Naive thymus-derived CD4-positive, alpha-beta T cell (primary cell): ENCODE measurements at places on chromosomes 11 and 22. TPM values are rescaled to one million over a fixed set of nuclear protein-coding genes. Genes with fewer than 3 reads are reported as not detected.
A peak's percentile ranks its signal among the peaks of the same experiment; 100 is the strongest.

- no peak overlapping the region for H3K4me3 ChIP-seq
- peaks cover 57% of the 10 kb centered on the region for H3K4me1 ChIP-seq
- DNase-seq: no peak
- no peaks in the 10 kb centered on the region for H3K36me3 ChIP-seq
- peak overlapping the region; percentile 39 for H3K27ac ChIP-seq
Observed at GRCh38 chr22:39176714-39177455, 24.4 kb upstream of the CBX7 start.

- no peaks in the 10 kb centered on the region for H3K36me3 ChIP-seq
- H3K27me3 ChIP-seq: no peaks in the 10 kb centered on the region
- H3K27ac ChIP-seq: no peak overlapping the region
- no peak overlapping the region for H3K4me3 ChIP-seq
- no peaks in the 10 kb centered on the region for H3K4me1 ChIP-seq
Observed at GRCh38 chr11:130738611-130739010, 177.7 kb downstream of the SNX19 start.

- H3K4me1 ChIP-seq: no peaks in the 10 kb centered on the region
- no peak overlapping the region for H3K27ac ChIP-seq
- DNase-seq: no peak
- H3K4me3 ChIP-seq: no peak overlapping the region
Observed at GRCh38 chr11:30653606-30654005, 67.5 kb upstream of the MPPED2 start.

DNA sequence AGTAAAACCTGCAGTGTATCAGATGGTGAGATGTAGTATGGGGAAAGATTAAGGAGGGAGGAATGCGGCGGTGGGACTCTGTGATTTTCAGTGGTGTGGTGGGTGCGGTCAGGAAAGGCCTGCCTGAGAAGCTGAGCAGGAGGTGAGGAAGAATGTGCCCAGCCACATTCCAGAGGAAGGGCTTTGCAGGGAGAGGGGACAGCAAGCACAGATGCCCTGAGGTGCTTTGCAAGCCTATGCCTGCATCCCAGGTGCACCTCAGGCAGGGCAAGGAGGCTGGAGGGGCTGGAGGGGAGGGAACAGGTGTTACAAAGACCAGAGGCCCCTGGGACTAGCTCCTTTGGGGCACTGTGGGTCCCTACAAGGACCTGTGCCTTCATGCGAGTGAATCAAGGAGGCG, 42.1 kb downstream of the MYO7A start:
- no peaks in the 10 kb centered on the region for H3K36me3 ChIP-seq
- no peak overlapping the region for H3K4me3 ChIP-seq
- no peaks in the 10 kb centered on the region for H3K27me3 ChIP-seq

MYO18B gene
- total RNA-seq: 0.50 TPM

OR5A1 gene
- not detected for total RNA-seq

DNA sequence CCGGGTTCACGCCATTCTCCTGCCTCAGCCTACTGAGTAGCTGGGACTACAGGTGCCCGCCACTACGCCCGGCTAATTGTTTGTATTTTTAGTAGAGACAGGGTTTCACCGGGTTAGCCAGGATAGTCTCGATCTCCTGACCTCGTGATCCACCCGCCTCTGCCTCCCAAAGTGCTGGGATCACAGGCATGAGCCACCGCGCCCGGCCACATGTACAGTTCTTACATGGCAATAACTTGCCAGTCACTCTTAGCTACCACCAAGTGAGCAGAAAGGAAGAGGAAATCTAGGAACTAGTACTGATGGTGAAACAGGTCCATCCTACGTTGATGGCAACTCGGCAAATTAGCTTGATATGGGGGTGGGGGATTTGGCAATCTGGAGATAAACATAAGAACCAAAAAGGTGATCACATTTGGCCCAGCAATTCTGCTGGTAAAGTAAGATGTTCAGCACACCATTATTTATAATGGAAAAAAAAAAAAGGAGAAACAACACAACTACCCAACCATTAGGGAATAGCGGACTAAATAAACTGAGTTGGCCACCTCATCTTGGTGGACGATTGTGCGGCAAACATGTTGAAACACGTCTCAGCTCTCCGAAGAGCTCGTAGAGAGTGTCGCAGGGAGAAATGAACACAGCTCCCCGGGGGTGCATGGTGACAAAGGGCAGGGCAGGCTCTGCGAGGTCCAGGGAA, 5.3 kb downstream of the NLRP6 start:
- peaks cover 26% of the 10 kb centered on the region for H3K4me1 ChIP-seq
- H3K27ac ChIP-seq: no peak overlapping the region
- peak; percentile 19 for DNase-seq
- peaks cover 11% of the 10 kb centered on the region for H3K36me3 ChIP-seq

DNA sequence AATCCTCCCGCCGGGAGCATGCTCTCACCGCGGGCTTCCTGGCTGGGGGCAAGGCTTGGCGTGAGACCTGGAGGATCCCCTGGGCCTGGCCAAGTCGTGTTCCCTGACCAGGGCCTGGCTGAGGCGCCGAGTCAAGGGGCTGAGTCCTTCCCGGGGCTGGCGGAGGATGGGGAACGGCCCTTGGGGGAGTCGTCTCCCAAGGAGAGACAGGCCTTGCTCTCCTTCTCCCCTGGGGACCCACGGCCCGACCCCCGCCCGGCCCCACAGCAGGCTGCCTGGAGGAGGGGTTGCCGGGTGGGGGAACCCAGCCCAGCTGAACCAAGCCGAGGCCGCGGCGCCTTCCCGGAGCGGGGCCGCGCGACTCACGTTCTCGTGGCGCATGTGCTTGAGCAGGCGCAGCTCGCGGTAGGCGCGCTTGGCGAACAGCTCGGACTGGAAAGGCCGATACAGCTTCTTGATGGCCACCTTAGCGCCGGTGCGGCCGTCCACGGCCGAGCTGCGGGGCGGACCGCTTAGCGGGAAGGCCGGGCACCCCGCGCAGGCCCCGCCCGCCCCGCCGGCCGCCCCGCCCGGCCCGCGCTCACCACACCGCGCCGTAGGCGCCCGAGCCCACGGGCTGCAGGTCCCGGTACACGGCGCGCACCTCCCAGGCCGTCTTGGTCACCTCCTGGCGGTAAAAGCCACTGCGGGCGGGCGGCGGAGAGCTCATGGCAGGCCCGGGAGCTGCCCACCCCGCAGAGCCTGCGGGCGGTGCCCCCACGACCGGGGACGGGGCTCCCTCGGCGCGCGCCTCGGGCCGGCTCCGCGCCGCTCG, 475 bp downstream of the MAPK12 start:
- H3K4me1 ChIP-seq: no peaks in the 10 kb centered on the region
- H3K27ac ChIP-seq: no peak overlapping the region
- H3K36me3 ChIP-seq: no peaks in the 10 kb centered on the region
- H3K27me3 ChIP-seq: peaks cover 4% of the 10 kb centered on the region
- no peak overlapping the region for H3K4me3 ChIP-seq

TIGD3 gene
- 1.6 TPM for total RNA-seq

TMA7B gene
- total RNA-seq: 11.5 TPM

- H3K36me3 ChIP-seq: no peaks in the 10 kb centered on the region
- H3K27me3 ChIP-seq: peaks cover 4% of the 10 kb centered on the region
- no peaks in the 10 kb centered on the region for H3K4me1 ChIP-seq
- no peak for DNase-seq
- H3K4me3 ChIP-seq: no peak overlapping the region
Observed at GRCh38 chr22:37433786-37434185, 6.5 kb upstream of the ELFN2 start.

FKBP2 gene
- total RNA-seq: 46.6 and 53.3 TPM in 2 replicates

- no peaks in the 10 kb centered on the region for H3K36me3 ChIP-seq
- no peak overlapping the region for H3K4me3 ChIP-seq
- H3K27me3 ChIP-seq: no peaks in the 10 kb centered on the region
- no peak overlapping the region for H3K27ac ChIP-seq
- no peak for DNase-seq
Observed at GRCh38 chr11:8220261-8221045, 43.2 kb downstream of the LMO1 start.

OR52B4 gene
- not detected for total RNA-seq

PLEKHA7 gene
- total RNA-seq: 1.7 and 2.0 TPM in 2 replicates

DNA sequence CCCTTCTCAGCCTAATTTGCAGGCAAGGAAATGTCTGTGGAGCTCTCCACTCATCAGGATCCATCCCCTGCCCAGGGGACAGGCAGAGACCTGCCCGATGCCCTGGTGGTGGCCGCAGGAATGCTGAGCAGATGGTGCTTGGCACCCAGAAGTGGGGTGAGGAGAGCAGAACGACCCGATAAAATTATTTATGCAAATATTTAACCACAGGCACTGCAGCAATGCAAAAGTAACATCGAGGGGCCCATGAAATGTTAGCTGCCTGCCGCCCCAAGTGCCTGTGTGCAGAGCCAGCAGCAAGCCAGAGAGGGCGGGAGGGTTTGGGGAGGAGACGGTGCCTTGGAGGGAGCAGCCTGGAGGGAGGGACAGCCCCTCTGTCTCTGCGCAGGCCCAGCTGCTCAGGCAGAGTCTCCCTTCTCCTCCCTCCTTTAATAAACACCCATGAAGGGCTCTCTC, 205.5 kb downstream of the CTTN start:
- no peaks in the 10 kb centered on the region for H3K27me3 ChIP-seq
- no peaks in the 10 kb centered on the region for H3K4me1 ChIP-seq
- H3K4me3 ChIP-seq: no peak overlapping the region

MMP27 gene
- total RNA-seq: not detected

DNA sequence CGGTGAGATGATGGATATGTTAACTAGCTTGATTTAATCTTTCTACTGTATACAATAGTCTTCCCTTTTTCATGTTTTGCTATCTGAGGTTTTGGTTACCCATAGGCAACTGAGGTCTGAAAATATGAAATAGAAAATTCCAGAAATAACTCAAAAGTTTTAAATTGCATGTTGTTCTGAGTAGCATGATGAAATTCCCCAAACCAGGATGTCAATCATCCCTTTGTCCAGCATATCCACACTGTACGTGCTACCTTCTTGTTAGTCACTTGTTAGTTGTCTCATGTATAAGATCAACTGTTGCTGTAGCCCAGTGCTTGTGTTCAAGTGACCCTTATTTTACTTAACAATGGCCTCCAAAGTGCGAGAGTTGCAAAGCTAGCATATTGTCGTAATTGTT, 21.2 kb upstream of the OR10W1 start:
- H3K27me3 ChIP-seq: no peaks in the 10 kb centered on the region
- H3K4me1 ChIP-seq: no peaks in the 10 kb centered on the region
- H3K27ac ChIP-seq: no peak overlapping the region
- DNase-seq: no peak

DNA sequence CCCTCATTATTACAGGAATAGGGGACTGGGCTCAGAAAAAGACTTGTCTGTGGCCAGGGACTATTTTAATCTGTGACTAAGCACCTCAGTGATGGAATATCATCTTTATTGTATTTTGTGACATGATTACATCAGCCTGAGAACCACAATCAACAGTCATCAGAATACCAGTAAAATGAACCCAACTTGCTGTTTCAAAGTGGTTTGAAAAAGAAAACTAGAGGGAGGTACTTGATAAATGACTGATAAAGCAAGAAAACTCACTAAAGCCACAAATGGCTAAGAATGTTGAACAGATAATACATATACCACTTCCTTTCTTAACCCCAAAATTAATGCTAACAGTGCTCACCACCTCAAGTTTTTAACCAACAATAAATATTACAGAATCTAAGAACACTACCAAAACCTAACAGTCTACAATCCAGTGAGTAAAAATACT, 155.7 kb downstream of the ATG16L2 start:
- peaks cover 15% of the 10 kb centered on the region for H3K4me1 ChIP-seq
- no peak overlapping the region for H3K4me3 ChIP-seq
- H3K27me3 ChIP-seq: no peaks in the 10 kb centered on the region
- no peak for DNase-seq

TMEM121B gene
- total RNA-seq: 0.27 TPM

GUCY1A2 gene
- total RNA-seq: not detected

IGF2 gene
- not detected for total RNA-seq

CALCA gene
- total RNA-seq: not detected

TEAD1 gene
- total RNA-seq: not detected

DNA sequence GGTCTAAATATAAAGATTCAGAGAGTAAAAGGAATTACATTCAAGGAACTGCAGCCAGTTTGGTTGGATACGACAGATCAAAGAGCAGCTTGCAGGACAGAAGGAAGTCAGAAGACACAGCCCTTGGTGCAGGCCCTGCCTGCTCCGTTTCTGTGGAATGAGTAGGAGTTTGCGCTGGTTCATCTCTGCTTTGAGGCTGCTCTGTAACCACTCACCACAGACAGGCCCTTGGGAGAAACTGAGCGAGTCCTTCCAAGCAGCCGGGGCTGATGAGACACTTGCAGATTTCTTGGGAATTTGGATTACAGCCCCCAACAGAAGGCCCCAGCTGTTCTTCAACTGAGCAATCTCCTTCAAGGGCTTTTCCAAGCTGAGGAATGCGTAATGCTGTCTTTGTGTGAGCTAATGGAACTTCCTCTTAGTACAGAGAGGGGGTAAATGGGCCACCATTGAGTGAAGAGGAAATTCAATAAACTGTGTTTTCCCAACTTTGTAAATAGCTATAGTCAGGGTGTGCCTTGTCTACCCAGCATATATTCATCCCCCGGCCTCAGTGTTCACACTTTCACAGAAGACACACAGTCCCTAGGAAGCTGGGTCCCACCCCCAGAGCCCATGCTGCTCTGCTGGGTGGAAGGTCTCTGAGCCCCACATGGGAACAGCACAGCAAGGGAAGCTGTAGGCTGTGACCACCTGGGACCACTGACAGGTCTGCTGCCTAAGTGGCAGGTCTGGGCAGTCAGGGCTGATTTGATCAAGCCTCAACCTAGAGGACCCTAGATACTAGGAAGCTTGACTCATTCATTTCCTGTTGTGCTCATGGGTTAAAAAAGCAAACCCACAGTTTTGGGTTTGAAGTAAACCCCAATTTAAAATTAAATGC, 16.6 kb downstream of the IL10RA start:
- H3K4me3 ChIP-seq: peak overlapping the region; percentile 23
- no peaks in the 10 kb centered on the region for H3K27me3 ChIP-seq
- peak; percentile 70 for DNase-seq
- peak overlapping the region; percentile 58 for H3K27ac ChIP-seq

DNA sequence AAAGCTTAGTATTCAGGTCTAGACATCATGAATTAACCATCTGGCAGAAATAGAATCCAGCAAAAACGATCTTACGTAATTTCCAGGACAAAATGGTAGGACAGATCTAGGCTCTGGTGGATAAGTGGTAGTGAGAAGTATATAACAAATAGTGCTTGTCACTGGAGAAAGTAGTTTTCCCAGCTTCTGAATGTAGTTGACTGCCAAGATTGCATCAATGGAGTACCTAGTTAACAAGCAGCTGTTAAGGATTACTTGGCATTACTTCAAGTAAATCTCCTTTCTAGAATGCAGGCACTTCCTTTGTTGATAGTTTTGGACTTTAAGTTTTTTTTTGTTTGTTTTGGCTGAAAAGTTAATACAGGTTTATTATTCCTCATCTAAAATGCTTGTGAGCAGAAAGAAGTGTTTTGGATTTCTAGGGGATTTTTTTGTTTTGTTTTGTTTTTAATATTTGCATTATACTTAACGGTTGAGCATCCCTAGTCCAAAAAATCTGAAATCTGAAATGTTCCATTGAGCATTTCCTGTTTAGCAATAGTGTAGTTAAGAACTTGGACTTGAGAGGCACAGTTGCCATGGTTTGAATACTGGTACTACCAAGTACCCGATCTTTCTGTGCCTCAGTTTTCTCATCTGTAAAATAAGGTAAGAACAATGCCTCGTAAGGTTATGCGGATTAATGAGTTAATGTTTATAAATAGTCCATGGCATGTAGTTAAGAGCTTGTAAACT, 20.3 kb downstream of the FAM118B start:
- no peaks in the 10 kb centered on the region for H3K27me3 ChIP-seq
- no peak overlapping the region for H3K27ac ChIP-seq
- H3K4me3 ChIP-seq: no peak overlapping the region
- no peaks in the 10 kb centered on the region for H3K4me1 ChIP-seq
- H3K36me3 ChIP-seq: peaks cover 3% of the 10 kb centered on the region

- H3K4me3 ChIP-seq: peak overlapping the region; percentile 89
- H3K27ac ChIP-seq: peak overlapping the region; percentile 85
- DNase-seq: no peak
- no peaks in the 10 kb centered on the region for H3K36me3 ChIP-seq
Observed at GRCh38 chr11:47216121-47216798, 1.5 kb downstream of the DDB2 start.

F2 gene
- total RNA-seq: not detected
